ENCODE measurements at places on chromosomes 3 and 15.

DNA sequence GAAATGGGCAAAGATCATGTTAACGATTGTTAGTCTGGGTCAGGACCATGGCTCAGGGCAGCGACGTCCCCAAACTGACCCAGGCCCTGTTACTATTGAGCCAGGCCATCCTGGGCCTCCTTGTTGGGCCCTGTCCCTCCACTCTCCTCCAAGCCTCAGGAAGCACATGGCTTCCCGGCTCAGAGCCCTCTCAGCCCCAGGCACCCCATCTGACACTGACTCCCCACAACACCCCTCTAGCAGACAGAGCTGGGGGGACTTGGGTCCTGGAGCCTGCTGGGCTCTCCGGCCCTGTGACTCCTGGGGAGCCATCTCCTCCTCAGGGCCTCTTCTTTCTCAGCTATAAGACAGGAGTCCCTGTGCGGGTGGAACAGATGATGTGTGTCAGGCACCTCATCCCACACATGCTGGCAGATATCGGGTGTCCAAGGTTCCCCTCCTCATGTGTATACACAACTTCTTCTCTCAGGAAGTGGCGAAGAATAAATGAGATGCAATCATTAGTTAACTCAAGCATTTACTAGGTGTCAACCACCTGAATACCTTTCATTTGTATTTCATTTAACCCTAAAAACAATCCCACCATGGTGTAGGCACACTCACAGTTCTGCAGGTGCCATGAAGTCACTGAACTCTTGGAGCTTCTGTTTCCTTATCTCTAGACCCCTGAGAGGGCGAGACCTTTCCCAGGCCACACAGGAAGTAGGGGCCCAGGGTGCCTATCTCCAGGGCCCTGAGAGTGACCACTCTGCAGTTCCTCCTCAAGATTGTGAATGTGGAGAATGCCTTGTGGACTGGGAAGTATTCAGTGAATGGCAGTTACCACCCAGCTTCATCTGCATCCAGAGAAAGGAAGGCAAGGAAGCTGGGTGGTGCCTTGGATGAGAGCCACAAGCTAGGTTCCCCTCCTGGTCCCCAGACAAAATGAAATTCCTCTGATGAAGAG, 282.5 kb upstream of the TLE3 start:
- no peak for DNase-seq

GRCh38 chr3:9332250-9333030, 30.4 kb upstream of the THUMPD3 start:
- DNase-seq, result no peak

DNA sequence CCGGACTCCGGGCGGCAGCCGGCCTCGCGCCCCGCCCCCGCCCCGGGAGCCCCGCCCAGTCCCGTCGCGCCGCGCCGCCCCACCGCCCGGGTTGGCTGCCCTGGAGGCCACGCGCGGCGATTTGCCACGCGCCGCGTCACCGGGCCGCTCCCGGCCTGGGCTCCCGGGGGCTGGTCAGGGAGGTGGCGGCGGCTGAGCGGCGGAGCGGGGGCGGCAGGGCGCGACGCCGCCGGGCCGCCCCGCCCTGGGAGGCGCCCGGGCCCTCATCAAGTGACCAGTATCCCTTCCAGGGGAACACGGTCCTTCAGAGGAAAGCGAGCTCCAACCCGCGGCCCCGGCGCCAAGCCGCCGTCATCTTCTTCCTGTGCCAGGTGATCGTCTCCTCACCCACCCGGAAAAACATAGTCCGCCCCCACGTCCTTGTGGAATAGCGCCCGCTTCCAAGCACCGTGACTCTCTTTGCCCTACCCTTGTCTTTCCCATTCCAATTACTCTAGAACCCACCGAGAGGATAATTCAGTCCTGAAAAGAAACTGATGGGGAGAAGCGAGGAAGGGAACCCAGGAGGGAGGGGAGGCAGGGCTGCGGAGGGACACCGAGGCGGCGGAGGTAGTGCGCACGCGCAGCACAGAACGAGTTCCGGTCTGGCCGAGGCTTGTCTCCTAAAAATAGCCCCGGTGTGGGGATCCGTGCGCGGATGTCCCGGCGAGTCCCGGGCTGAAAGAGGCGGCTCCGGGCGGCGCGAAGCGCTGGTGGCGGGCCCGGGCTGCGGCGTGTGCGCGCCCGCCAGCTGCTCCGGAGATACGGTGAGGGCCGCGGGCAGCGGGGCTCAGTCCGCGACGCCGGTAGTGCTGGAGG, at the start of gene MEF2A:
TSS of gene MEF2A (plus strand) at position 686 of the 858 bp plus-strand sequence. CDS start 67,136 bp downstream, outside the sequence.
- peak; percentile 87 for DNase-seq

GRCh38 chr3:17292556-17292955, 407.8 kb downstream of the PLCL2 start:
- no peak for DNase-seq

- no peak for DNase-seq
Observed at GRCh38 chr3:169218314-169218983, 445.1 kb downstream of the MECOM start.

GRCh38 chr3:136380530-136380929, 130.4 kb downstream of the PCCB start:
- DNase-seq, result no peak

DNA sequence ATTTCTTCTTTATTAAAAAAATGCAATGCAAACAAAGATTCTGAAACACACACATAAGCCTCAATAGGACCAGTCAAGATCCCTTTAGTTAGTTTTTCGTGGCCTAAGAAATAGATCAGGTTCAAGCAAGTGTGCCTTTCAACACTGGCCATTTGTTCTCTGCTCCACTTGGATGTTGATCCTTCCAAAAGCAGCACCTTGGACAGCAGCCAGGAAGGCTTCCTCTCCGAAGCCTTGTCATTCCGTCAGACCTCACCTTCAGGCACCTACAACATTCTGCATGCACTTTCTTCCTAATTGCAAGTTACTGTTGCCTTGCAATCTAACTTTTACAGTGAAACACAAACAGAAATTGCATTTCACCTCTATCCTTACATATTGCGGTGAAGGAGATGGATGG, 155.9 kb upstream of the FEZF2 start:
- DNase-seq, result no peak

- DNase-seq, result peak; percentile 46
Observed at GRCh38 chr15:40776537-40777141, 6.9 kb downstream of the C15orf62 start.

- DNase-seq, result no peak
Observed at GRCh38 chr3:17793542-17794195, 51.2 kb upstream of the TBC1D5 start.

- DNase-seq, result no peak
Observed at GRCh38 chr15:47756872-47757271, 39.6 kb downstream of the SEMA6D start.

- no peak for DNase-seq
Observed at GRCh38 chr3:31919528-31919927, 61.5 kb downstream of the OSBPL10 start.

- no peak for DNase-seq
Observed at GRCh38 chr15:64305261-64305660, 50.7 kb downstream of the CSNK1G1 start.

DNA sequence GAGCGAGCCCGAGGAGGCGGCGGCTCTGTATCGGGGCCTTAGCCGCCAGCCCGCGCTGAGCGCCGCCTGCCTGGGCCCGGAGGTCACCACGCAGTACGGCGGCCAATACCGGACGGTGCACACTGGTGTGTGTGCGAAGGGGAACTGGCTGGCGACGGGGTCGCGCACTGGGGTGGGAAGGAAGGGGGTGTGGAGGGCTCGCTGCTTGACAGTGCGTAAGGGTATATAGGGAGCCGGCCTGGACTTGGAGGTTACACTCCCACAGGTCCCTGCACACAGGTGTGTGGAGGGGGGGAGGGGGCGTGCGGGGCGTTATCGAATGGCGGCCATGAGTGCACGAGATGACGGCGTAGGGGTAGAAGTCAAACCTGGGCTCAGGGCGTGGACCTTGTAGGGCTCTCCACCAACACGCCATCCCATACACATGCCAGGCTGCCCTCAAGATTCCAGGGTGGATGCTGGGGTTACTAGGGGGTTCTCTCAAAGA, 389 bp downstream of the APEH start:
- DNase-seq, result peak; percentile 11

- no peak for DNase-seq
Observed at GRCh38 chr15:70240082-70240481, 142.4 kb upstream of the TLE3 start.

DNA sequence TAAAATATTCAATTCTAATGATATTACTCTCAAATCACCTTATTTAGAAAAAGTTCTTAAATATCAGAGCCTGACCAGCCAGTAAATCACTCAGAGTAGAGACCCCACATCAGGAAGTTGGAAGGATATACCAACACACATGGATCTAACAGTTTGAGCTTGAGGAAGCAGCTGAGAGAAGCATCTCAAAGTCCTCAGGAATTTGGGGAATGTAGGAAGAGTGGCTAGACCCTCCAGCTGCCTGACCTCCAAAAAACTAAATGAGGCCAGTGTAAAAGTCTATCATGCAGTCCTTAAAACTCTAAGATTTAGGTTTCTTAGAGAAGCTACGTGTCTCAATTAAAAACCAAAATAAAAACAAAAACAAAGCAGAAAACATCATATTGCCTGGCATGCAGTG, 55.4 kb downstream of the SETD2 start:
- DNase-seq, result no peak

GRCh38 chr15:58161436-58161930, 23.3 kb downstream of the AQP9 start:
- no peak for DNase-seq

GRCh38 chr3:126026761-126027160, 57.2 kb downstream of the SLC41A3 start:
- no peak for DNase-seq

- no peak for DNase-seq
Observed at GRCh38 chr3:120778776-120779175, 36.2 kb downstream of the GTF2E1 start.

- DNase-seq, result no peak
Observed at GRCh38 chr3:20140881-20141280, 45.1 kb downstream of the SGO1 start.

DNA sequence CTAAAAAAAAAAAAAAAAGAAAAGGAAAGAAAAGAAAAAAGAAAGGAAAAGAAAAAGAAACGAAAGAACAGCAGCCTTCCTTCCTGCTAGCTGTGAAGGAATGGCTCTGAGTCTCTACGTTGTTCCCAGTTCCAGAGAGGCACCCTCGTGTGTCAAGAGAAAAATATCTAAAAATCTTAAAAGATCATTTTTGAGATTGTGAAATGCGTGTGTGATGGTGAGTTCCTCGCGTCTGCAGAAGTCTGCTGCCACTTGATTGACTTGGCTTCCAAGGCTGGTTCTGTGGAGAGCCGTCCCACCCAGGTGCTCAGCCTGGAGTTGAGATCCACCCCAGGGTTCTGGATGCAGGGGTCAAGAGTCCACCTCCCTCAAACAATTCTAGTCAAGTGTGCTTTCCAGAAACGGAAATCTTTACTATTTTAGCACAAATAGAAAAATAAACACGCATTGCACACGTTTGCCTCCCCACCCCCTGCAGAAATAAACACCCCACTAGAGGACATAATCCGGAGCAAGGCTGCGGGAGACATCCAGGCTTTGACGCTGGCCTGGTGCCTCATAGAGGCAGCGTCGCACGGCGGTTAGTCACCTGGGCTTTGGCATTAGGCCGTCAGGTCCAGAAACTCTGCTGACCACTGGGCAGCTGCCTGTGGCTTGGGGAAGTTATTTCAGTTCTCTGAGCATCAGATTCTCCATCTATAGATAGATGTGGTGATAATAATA, 265.4 kb downstream of the FAM43A start:
- DNase-seq, result no peak

DNA sequence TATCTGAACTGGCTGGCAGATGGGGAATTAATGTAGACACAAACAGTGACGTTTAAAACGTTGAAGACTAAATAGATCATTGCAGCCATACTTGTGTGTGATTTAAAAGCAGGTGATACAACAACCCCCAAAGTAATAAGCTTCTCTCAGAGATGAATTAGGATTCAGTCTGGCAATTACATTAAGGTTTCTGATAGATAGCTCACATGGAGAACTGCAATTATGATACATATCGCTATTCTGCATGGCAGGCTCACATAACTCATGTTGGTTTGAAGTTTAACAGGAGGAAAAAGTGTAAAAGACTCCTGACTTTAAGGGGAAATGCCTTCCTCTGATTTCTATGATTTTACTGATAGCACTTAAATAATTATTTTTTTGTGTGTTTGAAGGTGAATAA, 196.9 kb downstream of the CLSTN2 start:
- DNase-seq, result no peak

DNA sequence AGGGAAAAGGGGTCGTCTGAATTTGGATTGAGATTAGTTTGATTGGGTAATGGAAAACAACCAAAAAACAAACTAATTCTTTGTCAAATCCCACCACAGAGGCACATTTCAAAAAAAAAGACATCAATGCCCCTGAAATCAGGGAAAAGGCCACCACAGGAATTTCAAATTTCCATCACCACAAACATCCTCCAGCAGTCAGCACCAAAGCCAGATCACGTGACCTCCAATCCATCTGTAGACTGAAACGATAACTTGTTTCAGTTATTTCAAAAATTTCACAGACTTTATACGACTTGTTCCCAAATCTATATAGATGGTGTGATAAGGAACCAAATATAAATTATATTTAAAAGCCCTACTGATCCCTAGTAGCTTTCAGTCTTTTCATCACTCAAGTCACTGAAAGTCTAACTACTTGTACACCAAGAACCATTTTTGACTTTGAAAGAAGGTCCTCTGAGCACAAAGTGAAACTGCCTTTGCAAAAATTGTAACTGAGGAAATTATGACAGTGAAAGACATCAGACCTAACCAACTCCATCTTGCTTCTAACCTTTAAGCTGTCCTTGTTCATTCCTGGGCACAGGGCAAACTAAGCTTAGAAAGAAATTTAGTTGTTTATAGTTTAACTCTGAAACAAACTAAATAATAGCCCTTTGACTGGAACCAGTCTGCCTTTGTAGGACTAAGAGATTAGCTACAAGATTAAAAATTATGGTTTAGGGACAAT, 48.1 kb upstream of the PLCL2 start:
- DNase-seq, result no peak

GRCh38 chr3:140898340-140899180, 43.1 kb upstream of the SLC25A36 start:
- DNase-seq, result no peak

DNA sequence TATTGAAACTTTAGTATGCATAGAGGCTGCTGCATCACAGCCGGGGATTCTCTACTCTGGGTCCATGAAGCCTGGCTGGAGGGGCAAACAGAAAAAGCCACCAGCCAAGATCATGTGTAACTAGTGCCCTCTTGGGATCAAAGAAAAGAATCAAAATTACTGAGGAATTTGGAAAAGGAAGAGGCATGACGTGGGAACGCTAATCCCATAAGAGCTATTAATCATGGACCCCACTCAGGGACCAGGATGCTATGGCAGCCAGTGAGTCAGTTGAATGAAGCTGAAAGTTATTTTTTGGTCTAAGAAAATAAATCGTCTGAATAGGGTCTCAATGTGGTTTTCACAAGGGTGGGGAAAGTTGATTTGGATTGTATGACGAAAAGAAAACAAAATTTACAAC, 1165.1 kb downstream of the ROBO2 start:
- no peak for DNase-seq

DNA sequence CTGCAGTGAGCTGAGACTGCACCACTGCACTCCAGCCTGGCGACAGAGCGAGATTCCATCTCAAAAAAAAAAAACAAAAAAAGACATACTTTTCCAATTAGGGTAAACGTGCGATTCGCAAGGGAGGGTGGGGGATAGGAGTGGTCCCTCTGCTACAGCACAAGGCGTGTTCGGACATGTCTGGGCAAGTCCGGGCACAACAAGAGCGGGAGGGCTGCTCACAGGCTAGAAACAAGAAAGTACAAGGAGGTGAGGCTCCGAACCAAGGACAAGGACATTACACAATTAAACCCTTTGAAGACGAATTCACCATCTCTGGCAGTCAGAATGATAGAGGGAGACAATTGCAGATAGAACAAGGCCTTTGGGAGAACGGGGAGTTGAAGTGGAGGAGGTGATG, 32.2 kb upstream of the BCL2A1 start:
- no peak for DNase-seq

Measured in stimulated activated CD8-positive, alpha-beta memory T cell treated with anti-CD3 and anti-CD28 coated beads, Interleukin-4, amount 100 ng/mL, for 24 hours (primary cell).